ENCODE measurements at places on chromosomes 7 and 10.

DNA sequence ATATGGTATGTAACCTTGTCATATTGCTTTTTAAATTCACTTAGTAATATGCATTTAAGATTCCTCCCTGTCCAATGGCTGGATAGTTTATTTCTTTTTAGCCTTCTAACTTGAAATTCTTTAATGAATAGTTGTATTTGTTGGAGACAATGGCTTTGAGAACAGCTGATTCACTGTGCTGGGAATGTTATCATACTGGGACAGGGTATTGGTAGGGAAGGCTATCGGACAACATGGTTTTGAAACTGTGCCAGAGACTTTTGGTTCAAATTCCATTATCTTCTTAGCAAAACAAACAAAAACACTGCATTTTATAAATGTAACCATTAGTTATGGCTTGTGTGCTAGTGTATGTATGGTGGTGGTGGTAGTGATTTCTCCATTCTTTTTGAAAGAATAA, 517.1 kb upstream of the ANKRD30A start:
- DNase-seq: peak; percentile 91

GRCh38 chr10:689121-689451, 382 bp downstream of the DIP2C start:
- no peak for DNase-seq

DNA sequence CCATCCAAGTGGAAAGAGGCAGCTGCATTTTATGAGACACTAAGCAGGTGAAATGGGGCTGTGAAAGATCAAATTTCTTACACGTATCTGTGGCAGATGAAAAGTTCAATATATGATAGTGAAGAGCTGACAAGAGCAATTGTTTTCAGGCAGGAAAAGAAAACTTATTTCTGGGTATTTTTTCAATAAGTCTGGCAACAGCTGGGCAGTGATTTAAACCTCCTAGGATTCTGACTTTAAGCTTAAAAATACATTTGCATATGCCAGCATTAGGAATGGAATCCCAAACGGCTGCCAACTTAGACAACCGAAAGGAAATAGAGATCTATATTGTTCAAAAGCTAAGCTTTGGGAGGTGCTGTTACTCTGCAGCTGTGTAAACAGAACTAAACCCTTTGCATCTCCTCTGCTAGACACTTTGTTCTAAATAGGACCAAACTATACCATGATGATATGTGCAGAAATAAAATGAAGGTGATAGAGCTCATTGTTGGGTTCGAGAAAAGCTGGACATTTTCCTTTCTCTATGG, 26.1 kb downstream of the DYNC1I1 start:
- no peak for DNase-seq

- peak; percentile 85 for DNase-seq
These were observed 67.0 kb downstream of the CTBP2 start for GRCh38 chr10:125093199-125093973.

GRCh38 chr7:7989616-7990440, 21.2 kb downstream of the GLCCI1 start:
- DNase-seq: no peak

DNA sequence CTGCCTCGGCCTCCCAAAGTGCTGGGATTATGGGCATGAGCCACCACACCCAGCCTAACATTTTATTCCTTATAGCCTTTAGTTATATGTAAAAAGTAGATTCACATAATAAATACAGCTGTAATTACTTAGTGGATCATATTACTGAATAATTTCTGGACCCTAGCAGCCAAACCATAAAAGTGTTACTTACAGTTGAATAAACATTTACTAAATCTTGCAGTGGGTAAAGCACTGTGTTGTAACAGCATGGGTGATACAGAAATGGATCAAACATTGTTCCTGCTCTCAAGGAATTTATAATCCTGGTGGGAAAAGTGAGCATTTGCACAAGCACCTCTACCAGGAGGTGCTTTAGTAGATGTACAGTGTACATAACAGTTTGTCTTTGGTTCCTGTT, 25.0 kb downstream of the BPGM start:
- no peak for DNase-seq

DNA sequence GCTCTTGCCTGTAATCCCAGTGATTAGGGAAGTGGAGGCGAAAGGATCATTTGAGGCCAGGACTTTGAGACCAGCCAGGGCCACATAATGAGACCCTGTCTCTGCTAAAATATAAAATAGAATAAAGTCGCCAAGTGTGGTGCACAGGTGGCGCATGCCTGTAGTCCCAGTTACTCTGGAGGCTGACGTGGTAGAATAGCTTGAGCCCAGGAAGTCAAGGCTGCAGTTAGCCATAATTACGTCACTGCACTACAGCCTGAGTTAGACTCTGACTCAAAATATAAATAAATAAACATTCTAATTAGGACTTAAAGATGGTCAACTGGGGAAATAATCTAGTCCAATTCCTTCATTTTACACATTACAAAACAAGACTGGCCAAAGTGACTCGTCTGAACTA, 768 bp downstream of the CHCHD2 start:
- DNase-seq: peak; percentile 83

DNA sequence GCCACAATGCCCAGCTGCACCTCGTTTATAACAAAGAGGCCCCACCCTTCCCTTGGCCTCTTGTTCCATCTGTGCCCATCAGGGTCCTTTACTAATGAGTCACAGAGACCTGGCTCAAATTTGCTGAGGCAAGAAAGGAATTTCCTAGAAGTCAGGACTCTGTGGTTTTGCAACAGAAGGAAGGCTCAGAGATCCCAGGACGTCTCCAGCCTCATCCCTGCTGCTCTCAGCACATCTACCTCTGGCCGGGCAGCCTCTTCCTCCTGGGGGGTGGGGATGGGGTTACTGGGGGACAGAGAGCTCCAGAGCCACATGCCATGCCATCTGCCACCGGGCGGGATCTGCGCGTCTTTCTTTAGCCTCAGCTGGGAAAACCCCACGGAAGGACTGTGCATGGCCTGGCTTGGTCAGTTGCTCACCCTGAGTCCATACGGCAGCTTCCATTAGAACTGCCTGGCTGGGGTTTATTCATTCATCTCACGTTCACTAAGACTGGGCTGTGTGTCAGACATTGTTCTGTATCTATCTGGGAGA, 41.9 kb upstream of the PSMG3 start:
- peak; percentile 91 for DNase-seq

DNA sequence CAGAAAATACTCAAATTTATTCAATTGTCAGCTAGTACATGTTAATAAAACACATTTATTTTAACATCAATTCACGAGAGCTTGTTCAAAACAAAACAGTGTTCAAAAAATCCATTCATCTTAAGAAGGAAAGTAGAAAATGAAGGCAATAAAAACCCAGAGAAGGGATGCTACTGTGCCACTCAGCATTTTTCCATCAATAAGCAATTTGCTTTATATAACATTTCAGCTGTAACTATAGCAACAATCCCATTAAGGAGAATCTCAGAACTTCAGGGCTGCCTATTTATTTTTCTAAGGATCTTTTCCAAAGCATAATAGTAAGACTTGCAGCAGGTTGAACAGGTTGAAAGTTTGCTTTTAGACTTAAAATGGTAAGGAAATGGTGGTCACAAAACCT, 190.5 kb downstream of the PCLO start:
- DNase-seq: no peak

DNA sequence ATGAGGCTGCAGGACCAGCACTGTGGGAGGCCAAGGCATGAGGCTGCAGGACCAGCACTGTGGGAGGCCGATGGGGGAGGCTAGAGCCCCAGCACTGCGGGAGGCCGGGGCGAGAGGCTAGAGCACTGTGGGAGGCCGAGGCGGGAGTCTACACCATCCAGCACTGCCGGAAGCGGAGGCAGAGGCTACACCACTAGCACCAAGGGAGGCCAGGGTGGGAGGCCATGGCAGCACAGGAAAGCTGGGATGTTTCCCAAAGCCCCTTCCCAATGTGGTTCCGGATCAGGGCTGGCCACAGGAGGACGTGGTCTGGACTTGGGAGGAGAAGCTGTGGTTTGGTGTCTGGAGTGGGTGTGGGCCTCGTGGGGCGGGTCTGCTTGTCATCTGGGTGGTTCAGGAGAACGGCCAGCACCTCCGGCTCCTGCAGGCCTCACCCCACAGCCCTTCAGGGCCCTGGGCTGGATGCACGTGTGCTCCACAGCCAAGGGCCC, 43.6 kb downstream of the PDGFA start:
- no peak for DNase-seq
